ENCODE measurements at places on chromosomes 5 and 9.
A peak's percentile ranks its signal among the peaks of the same experiment; 100 is the strongest.

DNA sequence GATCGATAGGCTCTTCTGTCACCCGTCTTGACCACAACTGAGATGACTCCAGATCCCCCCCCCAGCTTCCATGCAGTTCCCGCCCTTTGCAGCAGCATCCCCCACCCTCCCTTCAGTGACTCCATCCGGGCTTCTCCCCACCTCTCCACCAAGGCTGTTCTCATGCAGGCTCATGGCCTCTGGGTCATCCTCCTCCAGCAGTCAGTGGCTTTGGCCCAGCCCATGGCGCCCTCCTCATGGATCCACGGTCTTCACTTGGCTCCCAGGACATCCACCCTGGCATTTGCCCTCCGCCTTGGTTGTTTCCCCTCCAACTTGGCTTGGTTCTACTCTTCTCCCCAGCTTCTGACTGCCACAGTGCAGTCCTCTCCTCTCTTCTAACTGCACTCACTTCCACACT is 96.7 kb upstream of the RUFY1 start:
- DNase-seq: no peak

GRCh38 chr5:139637438-139638089 is 10.6 kb upstream of the CXXC5 start:
- peak; percentile 88 for DNase-seq

GRCh38 chr9:95572381-95573151 is 55.8 kb upstream of the PTCH1 start:
- DNase-seq: no peak

DNA sequence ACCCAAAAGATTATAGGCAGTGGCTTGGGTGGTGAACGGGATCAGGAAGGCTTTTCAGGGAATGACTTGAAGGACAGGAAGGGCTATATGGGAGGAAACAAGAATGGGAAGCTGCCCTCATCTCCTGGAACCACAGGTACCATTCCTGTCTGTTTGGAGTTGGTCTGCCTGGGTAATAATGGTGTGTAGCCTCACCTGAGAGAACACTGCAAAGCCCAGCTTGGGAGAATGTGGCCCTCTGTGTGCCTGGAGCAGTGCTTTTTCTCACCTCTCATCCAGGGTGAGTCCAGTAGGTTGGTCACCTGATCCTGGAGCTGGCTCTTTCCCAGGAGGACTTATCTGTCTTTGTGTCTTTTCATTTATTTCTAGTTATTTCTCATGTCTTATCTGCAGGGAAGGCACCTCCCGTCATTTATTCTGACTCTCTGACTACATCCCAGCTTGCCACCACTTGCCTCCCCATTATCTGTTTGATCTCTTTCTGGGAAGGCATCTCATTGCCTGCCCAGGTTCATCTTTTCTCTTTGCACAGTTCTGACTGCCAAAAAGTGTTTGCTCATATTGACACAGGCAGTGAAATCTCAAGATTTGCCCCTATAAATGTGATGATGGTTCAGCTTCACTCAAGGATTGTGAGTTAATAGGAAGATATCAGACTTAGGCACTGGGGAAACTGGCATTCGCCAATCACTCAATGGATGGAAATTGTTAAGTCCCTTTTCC is 22.5 kb upstream of the OR2S2 start:
- DNase-seq: no peak

DNA sequence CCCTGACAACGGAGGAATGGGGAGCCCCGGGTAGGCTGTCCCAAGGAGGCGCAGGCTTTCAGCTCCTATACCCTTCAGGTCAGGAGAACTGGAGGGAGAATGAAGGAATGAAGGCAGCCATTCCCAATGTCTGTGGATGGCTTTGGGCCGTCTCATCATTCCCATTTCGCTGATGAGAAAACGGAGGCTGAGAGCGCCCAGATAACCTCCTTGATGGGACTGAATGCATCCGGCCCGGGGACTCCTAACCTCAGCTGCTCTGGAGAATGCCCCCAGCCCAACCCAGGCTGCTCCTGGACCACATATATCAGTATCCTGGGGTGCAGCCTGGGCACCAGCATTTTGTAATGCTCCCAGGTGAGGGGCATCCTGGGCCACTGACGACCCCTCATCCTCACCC is 52.6 kb upstream of the RNU6ATAC start:
- no peak for DNase-seq

- DNase-seq: no peak
Measured at GRCh38 chr5:80010754-80011392, 19.8 kb upstream of the MTX3 start.

DNA sequence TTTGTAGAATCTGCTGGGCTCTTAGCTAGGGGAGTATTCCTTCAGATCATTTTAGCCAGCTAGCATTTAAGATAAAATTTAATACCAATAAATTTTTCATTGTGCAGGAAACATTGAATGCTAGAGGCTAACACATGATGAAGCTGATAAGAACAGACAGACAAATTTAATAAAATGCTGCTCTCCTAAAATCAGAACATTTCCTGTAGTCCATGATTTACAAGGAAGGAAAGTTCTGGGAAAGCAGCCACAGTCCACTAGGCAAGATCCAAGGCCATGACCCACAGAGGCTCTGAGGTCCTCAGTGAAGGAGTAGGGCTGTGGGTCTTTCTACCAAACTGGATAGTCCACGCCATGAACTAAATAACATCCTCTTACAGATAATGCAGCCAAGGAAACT is 253.0 kb downstream of the ICE1 start:
- no peak for DNase-seq

- DNase-seq: no peak
Measured at GRCh38 chr9:133601746-133602145, 7.4 kb downstream of the FAM163B start.

- no peak for DNase-seq
Measured at GRCh38 chr9:76944011-76944410, 38.1 kb upstream of the PRUNE2 start.

DNA sequence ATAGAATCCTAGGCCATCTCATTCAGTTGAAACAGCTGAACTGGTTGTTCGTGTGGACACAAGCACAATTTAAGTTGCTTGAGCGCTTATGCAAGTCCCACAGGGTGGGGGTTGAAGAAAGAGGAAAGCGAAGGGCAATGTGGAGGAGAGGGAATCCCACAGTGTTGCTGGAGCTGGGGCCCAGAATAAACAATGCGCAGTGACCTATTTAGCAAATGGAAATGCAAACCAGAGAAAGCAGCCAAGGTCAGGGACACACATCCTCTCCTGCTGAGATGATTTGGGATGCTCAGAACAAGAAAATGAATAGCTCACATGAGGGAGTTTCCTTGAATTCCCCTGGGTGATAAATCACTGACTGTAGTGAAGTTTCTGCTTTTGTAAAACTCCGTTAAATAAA is 838.3 kb downstream of the TLE4 start:
- peak; percentile 79 for DNase-seq

- no peak for DNase-seq
Measured at GRCh38 chr5:102222772-102223171, 73.3 kb downstream of the SLCO4C1 start.

- no peak for DNase-seq
Measured at GRCh38 chr9:20981486-20981885, 50.0 kb downstream of the HACD4 start.

GRCh38 chr5:61669531-61669930 is 337.5 kb downstream of the ZSWIM6 start:
- no peak for DNase-seq

- no peak for DNase-seq
Measured at GRCh38 chr5:88732181-88732633, 150.8 kb downstream of the MEF2C start.

DNA sequence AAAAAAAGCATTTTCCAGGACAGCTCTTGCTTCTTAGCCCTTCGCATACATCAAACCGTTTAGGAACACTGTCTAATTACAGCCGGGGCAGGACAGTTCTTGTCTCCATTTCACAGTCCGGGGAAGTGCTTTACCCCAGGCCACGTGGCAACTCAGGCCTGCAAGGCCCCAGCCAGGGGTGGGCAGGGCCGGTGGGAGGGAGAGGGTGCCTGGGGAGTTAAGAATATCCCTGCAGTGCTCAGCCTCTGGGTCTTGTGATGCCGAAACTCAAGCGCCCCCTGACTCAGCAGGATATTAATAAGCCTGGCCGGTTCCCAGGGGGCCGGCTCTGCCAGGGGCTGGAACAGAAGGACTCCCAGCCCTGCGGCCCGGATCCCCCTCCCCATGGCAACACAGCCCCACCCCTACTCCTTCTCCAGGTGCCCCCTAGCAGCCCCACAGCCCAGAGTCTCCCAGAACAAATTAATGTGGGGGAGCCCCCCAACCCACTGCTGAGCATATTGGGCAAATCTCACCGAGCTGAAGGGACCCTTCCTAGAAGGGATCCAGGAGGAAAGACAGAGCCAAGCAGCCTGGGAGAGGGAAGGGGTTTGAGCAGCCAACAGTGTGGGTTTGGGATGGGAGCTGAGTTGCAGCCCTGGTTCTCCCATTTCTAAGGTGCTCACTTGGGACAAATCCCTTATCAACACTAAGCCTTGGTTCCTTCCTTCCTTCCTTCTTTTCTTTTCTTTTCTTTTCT is 45.3 kb downstream of the PLPP7 start:
- DNase-seq: no peak

DNA sequence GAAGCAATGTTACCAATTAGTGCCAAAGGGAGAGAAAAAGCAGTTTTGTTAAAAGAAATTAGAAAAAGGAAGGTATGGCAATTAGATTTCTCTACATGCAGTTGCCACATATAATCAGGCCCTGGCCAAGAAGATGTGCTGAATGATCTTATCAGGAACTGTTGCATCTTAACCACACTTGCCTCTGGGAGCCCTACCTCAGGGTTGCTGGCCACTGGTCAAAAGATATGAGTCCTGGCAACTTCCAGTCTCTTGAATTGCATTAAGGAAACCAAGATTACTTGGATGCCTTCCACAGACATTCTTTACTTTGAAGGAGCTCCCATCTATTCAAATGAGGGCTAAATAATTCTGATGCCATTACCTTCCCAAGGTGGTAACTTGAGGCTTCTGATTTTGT is 60.4 kb downstream of the TNC start:
- DNase-seq: no peak

- DNase-seq: no peak
Measured at GRCh38 chr9:107338911-107339659, 56.0 kb downstream of the RAD23B start.

DNA sequence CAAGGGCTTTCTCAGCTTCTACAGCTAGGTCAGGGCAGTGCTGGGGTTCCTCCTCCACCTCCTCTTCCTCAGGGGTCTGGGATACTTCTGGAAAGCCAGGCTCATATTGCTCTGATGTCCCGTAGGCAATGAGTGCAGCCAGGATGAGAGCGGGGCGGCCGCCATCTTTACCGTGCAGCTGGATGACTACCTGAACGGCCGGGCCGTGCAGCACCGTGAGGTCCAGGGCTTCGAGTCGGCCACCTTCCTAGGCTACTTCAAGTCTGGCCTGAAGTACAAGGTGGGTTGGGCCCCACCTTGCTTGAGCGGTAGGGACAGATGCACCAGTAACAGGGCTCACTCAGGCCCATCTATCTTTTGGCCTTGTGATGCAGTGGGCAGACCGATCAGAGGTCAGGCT is 34.8 kb downstream of the GSN start:
- DNase-seq: no peak

- peak; percentile 54 for DNase-seq
Measured at GRCh38 chr5:1245905-1246576, 20.9 kb downstream of the SLC6A18 start.

DNA sequence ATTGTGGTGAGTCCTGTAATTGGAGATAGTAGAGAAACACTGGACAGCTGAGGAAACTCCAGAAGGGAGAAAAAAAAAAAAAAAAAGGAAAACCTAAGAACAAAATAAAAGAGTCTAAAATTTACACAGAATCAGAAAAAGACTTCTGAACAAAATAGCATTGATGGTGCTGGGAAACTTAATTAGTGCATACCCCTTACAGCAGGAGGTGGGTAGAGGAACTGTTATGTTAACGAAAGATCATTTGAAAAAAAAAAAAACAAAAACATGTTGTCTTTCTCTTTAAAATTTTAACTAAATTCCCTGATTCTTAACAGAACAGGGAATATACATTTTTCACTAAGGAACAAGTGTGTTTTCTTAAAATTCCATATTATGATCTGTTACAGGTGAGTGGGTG is 11.6 kb upstream of the MTX3 start:
- no peak for DNase-seq

DNA sequence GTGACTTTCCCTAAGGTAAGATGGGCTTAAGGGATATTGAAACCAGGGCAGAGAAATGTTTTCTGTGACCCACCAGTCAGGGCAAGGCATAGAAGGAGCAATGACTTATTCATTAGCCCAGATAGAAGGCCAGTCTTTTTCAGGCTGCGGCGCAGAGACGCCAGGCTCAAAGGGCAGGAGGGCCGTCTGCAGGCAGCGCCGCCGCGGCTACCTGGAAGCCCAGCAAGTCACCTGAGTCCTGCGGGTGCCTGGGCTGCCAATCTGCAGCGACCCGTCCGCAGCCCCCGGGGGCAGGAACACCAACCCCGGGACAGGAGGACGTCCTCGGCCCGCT is 322 bp upstream of the SH3GL2 start:
- DNase-seq: no peak

DNA sequence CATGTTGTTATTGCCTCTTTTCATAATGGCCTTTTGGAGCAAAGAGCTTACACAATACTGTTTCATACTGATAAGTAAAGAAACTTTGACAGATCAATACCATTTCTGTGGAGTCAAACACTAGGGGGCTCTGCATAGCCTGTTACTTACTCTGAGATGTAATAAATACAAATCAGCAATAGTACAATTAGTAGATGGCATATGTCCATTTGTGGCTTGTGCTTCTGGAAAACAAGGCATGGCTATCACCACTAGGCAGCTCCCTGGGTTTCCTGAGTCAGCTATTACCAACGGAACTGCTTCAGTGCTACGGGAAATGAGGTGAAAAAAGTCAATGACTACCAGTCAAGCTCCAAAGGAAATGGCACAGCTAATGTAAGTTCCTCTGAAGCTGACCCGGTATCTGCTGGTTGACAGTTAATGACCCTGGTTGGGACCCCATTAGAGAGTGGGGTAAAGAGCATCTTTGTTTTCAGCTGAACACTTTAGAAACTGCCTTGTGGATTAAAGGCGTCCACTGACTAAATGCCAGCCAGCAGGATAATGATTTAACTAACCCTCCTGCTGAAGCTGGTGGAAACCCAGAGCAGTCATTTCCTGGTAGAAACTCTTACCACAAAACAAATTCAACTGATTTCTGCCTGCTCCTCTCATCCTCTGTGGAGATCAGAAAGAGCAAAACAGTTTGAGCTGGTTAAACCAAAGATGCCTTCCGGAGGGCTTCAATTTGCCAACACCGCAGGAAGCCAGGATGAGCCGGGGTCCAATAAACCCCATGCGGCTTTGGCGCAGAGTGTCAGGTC is 69.0 kb upstream of the FAM169A start:
- peak; percentile 36 for DNase-seq

DNA sequence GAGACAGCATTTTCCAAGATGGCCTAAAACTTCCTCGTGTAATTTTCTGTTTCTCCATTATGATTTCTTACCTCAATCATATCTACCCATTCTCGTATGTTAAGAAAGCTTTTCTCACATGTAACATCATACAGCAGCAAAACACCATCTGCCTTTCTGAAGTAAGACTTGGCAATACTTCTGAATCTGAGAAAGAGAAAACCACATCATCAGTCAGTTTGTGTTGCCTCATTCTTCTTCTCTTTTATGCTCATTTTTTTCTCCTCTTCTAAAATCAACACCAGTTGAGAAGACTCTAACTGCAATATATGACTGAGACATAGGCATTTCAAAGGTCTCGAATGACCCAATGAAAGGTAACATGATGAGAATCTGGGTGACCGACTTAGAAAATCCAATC is 66.0 kb downstream of the RASEF start:
- no peak for DNase-seq

Data from brain (organoid and tissue), 16 donors.